ENCODE measurements at places on chromosomes 5 and 9.

DNA sequence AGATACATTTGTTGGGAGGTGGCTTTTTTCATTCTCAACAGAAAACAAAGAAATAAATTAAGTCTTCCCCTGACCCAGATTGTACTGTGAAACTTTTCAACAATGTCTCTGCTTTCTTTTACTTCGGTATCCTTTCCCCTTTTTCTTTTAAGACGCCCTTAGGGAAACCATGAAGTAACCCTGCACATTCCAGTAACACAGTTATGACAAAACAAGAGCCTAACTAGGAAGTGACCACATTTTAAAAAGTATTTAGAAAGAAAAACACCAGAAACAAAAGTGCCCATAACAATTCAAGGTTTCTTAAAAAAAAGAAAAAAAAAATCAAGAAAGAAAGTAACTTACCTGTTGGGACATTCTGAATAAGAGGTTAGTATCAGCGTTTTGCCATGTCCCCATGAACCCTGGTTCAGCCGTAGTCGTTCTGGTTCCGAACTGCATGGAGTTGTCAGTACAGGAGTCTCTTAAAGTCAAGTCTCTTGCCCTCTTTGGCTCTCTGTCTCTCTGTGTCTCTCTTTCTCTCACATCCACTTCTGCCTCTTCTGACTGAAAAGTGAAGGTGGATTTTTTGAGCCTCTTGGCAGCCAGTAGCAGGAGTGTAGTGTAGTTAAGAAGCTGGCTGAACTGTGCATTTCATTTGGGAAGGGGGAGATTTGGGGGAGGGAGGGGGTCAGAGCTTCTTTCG lies 142.9 kb downstream of the BNC2 start:
- no peak for DNase-seq

- DNase-seq: no peak
Measured at GRCh38 chr5:103474677-103475076, 87.9 kb downstream of the NUDT12 start.

DNA sequence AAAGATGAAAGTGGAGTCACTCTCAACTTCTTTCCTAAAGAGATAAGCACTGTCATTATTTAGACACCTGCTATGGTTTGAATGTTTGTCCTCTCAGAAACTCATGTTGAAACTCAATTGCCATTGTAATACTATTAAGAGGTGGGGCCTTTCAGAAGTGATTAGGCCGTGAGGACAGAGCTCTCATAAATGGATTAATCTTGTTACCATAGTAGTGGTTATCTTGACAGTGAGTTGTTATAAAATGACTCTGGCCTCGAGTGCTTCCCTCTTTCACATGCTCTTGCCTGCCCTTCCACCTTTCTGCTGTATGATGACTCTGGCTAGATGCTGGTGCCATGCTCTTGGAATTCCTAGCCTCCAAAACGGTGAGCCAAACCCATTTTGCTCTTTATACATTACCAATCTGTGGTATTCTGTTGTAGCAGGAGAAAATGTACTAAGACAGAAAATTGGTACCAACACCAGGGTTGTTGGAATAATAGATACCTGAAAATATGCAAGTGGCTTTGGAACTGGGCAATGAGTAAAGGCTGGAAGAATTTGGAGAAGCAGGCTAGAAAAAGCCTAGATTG lies 38.0 kb downstream of the GDA start:
- no peak for DNase-seq

- DNase-seq: no peak
Measured at GRCh38 chr5:133945568-133945967, 22.9 kb downstream of the C5orf15 start.
